Activated CD4-positive, alpha-beta T cell treated with anti-CD3 and anti-CD28 coated beads, Interleukin-10, Interleukin-2, amounts not matched to agents 100 ng/mL and 50 ng/mL, durations not matched to agents 16 hours and 8 hours (primary cell): ENCODE measurements at places on chromosomes 2 and 18.

- no peak for DNase-seq
Observed at GRCh38 chr2:170524828-170525565, 190.1 kb upstream of the SP5 start.

GRCh38 chr2:210956101-210956500 lies 399.7 kb downstream of the CPS1 start:
- DNase-seq = no peak

DNA sequence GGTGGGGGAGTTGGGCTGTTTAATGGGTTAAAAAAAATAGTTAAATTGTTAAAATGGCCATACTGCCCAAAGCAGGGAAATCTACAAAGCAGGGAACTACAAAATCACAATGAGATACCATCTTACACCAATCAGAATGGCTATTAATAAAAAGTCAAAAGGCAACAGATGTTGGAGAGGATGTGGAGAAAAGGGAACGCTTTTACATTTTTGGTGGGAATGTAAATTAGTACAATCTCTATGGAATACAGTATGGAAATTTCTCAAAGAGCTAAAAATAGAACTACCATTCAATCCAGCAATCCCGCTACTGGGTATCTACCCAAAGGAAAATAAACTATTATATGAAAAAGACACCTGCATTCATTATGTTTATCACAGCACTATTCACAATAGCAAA lies 27.1 kb downstream of the CLHC1 start:
- DNase-seq = no peak

DNA sequence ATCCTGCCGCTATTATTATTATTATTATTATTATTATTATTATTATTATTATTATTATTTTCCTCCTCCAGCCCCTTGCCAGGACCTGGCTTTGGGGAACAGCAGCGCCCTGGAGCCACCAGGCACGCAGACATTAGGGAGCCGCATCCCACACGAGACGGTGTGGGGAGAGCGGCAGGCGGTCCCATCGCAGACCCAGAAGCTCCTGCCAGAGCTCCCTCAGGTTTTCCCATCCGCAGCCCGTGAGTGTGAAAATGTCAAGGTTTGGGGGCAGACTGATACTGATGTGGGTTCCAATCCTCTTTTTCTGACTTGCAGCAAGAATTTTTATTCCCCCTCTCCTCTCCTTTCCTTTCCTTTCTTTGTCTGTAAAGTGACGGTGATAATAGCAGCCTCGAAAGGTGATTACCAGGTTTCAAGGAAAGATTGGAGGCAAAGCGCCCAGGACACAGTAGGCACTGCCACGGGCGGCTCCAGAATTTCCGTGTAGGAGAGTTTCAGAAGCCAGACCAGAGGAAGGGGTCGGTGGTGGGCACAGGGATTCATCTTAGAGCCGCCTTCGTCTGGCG lies 816 bp downstream of the SCTR start:
- no peak for DNase-seq

DNA sequence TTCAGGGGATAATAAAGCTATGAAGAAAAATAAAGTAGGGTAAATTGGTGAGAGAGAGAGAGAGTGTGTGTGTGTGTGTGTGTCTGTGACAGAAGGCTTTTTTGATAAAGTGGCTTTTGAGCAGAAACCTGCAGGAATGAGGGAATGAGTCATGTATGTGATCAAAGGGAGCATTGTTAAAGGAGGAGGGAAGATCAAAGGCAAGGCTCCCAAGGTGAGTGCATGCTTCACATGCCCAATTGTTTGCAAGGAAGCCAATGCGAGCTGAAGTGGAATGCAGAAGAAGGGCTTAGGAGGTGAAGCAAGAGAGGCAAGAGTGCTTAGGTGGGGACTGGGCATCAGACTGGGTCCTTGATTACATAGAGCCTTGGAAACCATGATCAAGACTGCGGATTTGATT lies 96.8 kb downstream of the DNAH6 start:
- no peak for DNase-seq

DNA sequence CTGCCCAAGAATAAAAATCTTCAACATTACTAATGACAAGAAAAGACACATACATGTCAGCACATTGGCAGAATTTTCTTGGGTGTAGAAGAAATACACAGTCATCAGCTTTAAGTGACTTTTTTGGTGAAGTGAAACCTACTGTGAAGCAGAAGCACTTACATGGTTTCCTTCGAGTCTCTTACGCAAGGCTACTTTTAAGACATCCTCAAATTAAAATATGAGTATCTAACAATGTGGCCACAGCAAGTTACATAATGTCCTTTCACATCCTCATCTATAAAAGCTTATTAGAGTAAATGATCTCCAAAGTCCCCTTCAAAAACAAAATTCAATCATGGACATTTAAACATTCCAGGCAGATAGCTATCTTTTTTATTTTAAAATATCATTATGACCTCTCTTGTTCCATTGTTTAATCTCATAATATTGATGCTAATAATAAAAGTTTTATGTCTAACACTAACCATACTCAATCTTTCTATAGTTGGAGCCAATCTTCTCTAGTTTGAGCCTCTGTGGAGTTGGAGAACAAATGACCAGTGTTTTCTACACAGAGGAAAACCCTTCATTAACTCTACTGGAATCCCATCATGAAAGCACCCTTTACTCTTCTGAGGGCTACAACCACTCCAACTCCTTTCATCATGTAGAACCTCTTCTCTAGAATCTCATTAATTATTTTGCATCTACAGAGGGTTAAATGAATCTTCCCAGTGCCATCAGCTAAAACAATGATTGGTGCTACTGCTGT lies 182.2 kb upstream of the ZFP36L2 start:
- no peak for DNase-seq
